ENCODE measurements at places on chromosomes 4 and X. TPM values are rescaled to one million over a fixed set of nuclear protein-coding genes. Genes with fewer than 3 reads are reported as not detected.

CT45A10 gene
- 0.23 TPM for total RNA-seq

HSFX3 gene
- not detected for total RNA-seq

BBS12 gene
- total RNA-seq, result 3.0 TPM

DCAF8L2 gene
- not detected for total RNA-seq

ARAP2 gene
- total RNA-seq, result 0.47 TPM

SYN1 gene
- 0.21 TPM for total RNA-seq

LINC00632 gene
- total RNA-seq, result 2.8 TPM

HS3ST1 gene
- total RNA-seq, result 0.30 TPM

C4orf50 gene
- total RNA-seq, result not detected

TBC1D9 gene
- 8.7 TPM for total RNA-seq

GPRASP2 gene
- total RNA-seq, result 5.6 TPM

KCNE5 gene
- 0.13 TPM for total RNA-seq

RBMXL3 gene
- not detected for total RNA-seq

PHOX2B gene
- total RNA-seq, result not detected

S100P gene
- total RNA-seq, result 61.9 TPM

KLHL4 gene
- 3.5 TPM for total RNA-seq

SHROOM3 gene
- 3.6 TPM for total RNA-seq

GAR1 gene
- 48.4 TPM for total RNA-seq

MAGED4 gene
- 7.2 TPM for total RNA-seq

MAGEB2 gene
- total RNA-seq, result not detected

MYL5 gene
- total RNA-seq, result 12.9 TPM

XAGE2 gene
- total RNA-seq, result not detected

RP2 gene
- total RNA-seq, result 11.9 TPM

Measured in A549 treated with DMSO at 1 μM for 4 hours (cell line).